ENCODE measurements at places on chromosomes 5 and 9. TPM values are rescaled to one million over a fixed set of nuclear protein-coding genes. Genes with fewer than 3 reads are reported as not detected.
A peak's percentile ranks its signal among the peaks of the same experiment; 100 is the strongest.

Gene NDUFA8
- total RNA-seq = 311 TPM

Gene PCDHB4
- 0.80 TPM for total RNA-seq

Gene CCL27
- 0.41 TPM for total RNA-seq

- DNase-seq = no peak
Measured at GRCh38 chr5:158234323-158235158, 375.6 kb upstream of the CLINT1 start.

GRCh38 chr5:152051499-152052454 is 127.1 kb upstream of the GLRA1 start:
- no peak for DNase-seq

- DNase-seq = peak; percentile 39
Measured at GRCh38 chr5:35319333-35320002, 89.2 kb upstream of the PRLR start.

GRCh38 chr9:137648396-137648795 is 29.6 kb downstream of the EHMT1 start:
- no peak for DNase-seq
